ENCODE measurements at places on chromosomes 12 and 14. TPM values are rescaled to one million over a fixed set of nuclear protein-coding genes. Genes with fewer than 3 reads are reported as not detected.

CLMN gene
- total RNA-seq, result 17.6 TPM

FAM181A gene
- not detected for total RNA-seq

DNA sequence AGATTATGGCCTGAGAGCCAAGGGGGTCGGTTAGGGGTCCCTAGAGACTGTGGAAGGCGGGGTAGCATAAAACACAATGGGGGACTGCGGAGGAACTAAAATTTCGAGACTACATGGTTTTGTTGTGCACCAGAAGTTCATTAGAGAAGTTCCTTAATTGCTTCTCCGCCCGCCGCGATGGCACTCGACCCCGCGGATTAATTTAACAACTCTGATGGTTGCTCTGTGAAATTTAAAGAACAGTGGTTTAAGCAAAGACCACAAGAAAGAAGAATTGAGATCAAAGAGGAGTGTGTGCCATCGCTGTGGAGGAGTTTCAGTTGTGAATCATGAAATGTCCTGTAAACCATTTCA, 1.4 kb upstream of the CCDC88C start:
- no peak for DNase-seq

SMCO2 gene
- not detected for total RNA-seq

DNA sequence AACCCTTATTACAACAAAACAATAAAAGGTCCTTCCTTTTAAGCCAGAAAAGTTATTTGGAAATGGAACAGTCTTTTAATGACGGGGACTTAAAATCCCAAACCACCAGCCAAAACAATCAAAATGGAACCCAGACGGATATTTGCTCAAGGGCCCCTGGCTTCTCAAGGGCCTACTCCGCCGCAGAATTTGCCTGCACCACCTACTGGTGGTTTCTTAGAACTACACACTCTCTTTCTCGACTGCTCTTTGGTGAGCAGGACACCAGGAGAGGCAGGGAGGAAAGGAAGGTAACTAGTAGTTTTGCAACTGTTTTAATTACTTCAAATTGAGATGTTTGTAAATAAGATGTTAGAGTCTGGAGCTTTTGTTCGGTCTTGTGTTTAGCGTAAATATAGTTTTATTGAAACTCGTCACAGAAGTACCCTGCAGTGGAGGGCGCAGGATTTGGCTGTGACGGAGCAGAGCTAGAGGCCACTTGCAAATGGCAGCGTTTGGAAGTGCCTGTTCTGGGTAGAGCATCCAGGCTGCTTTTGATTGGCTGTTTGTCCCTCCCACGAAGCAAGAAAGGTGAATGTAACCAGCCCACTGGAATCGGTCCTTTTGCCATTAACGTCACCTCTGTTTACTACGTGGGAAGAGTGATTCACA, 238.5 kb downstream of the CACNA1C start:
- no peak for DNase-seq

ADAMTS20 gene
- 7.0 TPM for total RNA-seq

DNA sequence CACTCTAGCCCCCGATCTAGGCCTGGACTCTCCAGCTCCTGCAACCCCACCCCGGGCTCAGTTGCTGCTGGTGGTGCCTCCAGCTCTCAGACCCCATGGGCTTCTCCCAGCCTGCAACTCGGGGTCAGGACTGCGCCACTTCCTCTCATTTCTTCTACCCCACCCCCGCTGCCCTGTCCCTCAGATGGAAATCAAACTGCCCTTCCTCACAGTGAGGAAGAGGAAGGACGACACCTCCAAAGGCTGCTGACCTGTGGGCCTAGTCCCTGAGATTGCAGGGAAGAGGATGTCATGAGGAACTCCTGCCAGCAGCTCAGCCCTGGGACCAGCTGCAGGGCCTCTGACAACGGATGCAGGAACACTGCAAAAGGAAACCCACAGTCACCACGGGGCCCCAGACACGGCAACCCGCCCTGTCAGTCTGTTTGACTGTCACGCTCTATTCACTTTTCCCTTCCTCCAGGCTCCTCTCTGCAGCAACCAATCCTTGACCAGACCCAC, 29.3 kb upstream of the PNMA1 start:
- DNase-seq, result no peak

DNA sequence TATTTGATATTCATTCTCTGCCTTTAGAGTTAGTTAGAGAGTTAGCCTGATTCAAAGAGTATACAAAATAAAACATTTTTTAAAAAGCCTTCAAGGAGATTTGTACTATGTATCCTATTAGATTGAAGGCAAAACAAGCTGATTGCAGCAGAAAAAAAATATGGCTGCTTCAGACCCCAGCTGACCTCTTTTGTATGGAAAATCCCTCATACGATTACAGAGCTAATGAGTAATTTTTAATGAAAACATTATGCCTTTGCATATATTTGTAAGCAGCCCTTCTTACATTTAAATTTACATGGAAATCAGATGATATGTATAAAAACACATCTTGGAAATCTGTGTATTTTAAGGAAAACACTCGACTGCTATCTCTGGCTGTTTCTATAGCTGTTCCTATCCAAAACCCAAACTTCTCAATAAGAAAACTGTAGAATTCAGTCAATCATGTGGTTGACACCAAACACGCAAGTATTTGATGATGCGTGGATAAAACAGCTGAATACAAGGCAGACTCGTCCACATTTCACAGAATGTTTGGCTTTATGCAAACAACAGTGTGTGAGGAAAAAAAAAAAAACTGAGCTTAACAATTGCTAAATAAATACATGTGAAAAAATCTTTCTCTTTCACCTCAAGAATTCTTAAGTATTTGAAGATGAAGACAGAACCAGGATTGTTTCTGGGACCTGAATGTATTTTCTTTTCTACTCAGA, 275.3 kb downstream of the EGLN3 start:
- no peak for DNase-seq

DNA sequence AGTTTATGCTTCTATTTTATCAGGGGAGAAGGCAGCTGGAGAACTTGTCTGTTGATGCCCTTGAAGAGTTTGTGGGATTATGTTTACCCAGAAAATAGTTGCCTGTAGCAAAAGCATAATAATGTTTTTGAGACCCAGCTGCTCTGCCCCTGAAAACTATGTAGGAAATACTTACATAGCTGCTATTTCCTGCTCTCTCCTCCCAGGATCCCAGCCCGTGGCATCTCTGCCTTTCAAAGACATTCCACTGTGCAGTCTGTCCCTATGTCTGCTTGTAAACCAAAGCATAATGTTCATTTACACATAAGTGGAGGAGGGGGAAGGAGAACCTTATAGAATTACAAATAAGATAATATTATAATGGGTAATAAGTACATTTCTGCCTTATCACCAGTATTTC, 198.7 kb downstream of the SYT1 start:
- DNase-seq, result no peak

GRCh38 chr12:76288218-76288617, 60.0 kb downstream of the BBS10 start:
- no peak for DNase-seq

- DNase-seq, result no peak
Measured at GRCh38 chr14:104927432-104927816, 2.7 kb downstream of the PLD4 start.

DNA sequence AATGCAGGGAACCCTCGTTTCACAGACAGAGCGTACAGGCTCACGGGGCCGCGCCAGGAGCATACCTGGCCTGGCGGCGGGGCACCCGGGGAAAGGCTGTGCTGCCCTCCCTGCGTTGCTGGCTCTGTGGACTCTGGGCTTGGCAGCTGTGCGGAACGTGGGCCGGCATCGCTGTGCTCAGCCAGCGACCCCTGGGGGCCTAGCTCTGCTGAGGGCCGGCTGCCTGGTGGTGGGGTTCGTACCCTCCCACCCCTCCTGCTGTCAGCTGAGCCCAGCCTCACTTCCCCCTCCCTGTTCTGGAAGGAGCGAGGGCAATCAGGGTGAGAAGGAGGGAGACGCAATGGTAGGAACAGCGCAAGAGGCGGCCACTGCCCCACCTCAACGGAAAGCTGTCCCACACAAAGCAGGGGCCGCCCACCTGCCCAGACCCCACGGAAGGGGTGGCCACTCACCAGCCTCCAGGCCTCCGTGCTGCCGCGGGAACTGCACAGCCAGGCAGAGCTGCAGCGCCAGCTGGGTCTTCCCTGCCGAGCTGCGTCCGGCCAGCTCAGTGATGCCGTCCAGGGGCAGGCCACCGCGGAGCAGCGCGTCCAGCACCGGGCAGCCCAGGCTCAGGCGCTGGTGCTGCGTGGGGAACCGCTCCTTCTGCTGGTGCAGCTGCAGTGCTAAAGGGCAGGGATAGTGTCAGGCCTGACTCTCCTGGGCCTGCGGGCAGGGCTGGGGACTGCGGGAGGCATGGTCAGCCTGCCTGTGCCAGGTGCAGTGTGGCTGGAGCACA, 8.5 kb downstream of the XRCC3 start:
- DNase-seq, result no peak

DNA sequence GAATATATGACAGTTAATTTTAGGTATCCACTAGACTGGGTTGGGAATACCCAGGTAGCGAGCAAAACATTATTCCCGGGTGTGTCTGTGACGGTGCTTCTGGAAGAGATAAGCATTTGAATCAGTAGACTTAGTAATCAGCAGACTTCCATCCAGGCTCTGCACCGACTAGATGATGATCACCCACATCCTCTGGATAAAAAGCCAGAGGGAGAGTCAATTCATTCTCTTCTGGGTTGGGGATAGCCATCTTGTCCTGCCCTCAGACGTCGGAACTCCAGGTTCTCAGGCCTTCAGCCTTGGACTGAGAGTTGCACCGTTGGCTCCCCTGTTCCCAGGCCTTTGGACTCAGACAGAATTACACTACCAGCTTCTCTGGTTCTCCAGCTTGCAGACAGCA, 168.0 kb downstream of the PHLDA1 start:
- no peak for DNase-seq

- no peak for DNase-seq
Measured at GRCh38 chr14:93305725-93306418, 27.0 kb downstream of the BTBD7 start.

GRCh38 chr14:79911744-79912143, 299.6 kb downstream of the DIO2 start:
- DNase-seq, result no peak

ASB2 gene
- 16.6 TPM for total RNA-seq

PPFIA2 gene
- total RNA-seq, result 31.1 TPM

- DNase-seq, result no peak
Measured at GRCh38 chr14:39773387-39774126, 341.3 kb upstream of the FBXO33 start.

GRCh38 chr12:57736741-57737466, 1.6 kb downstream of the AGAP2 start:
- no peak for DNase-seq

- DNase-seq, result no peak
Measured at GRCh38 chr12:4265280-4265679, 8.3 kb upstream of the CCND2 start.

KRT75 gene
- not detected for total RNA-seq

- DNase-seq, result no peak
Measured at GRCh38 chr14:90608281-90608680, 207.9 kb downstream of the TTC7B start.

DNA sequence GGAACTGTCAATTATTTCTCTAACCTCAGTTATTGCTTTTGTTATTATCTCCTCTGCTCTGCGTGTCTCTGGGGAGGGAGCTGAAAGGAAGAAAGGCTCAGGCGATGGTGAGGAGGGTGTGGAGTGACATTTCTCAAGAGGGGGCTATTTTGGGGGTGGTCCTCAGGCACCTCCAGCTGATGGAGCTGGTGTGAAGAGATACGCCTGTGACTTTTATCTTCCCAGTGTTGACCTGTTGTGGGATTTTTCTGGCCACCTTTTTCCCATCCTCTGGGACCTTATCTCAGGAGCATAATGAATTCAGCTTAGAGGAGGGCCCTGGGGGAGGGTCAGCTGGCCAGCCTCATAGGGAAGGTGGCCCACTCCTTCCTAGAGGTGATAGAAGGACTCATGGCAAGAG, 26.4 kb downstream of the KCNA5 start:
- DNase-seq, result no peak

DNA sequence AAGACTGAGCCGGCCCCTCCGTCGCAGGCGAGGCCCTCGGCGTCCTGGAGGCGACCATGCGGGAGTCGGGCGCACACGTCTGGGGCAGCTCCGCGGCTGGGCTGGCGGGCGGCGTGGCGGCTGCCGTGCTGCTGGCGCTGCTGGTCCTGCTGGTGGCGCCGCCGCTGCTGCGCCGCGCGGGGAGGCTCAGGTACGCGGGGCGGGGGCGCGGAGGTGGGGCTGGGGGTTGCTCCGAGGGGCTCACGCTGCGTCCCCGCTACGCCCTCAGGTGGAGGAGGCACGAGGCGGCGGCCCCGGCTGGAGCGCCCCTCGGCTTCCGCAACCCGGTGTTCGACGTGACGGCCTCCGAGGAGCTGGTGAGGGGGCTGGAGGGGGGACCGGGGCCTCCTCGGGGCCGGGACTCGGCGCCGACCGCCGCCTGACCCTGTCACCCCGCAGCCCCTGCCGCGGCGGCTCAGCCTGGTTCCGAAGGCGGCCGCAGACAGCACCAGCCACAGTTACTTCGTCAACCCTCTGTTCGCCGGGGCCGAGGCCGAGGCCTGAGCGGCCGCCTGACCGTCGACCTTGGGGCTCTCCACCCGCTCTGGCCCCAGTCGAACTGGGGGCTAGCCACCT, 7.8 kb downstream of the AMN start:
- DNase-seq, result peak; percentile 63

DNA sequence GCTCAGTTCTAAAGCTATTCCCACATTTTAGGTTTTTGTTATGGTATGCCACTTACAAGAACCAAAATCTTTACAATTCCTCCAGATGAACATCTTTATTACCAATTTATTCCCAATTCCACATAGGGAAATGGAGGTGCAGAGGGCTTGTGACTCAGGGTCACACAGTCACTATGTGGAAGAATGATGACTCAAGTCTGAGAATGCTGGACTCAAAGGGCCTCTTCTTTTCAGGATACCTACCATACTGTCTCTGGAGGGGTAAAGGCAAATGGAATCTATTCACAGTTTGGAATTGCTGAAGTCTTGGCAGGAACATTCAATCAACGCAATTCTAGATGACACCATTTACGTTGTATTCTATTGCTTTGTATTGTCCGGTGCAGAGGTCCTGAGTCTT, 48.2 kb upstream of the MANSC4 start:
- DNase-seq, result no peak

DNA sequence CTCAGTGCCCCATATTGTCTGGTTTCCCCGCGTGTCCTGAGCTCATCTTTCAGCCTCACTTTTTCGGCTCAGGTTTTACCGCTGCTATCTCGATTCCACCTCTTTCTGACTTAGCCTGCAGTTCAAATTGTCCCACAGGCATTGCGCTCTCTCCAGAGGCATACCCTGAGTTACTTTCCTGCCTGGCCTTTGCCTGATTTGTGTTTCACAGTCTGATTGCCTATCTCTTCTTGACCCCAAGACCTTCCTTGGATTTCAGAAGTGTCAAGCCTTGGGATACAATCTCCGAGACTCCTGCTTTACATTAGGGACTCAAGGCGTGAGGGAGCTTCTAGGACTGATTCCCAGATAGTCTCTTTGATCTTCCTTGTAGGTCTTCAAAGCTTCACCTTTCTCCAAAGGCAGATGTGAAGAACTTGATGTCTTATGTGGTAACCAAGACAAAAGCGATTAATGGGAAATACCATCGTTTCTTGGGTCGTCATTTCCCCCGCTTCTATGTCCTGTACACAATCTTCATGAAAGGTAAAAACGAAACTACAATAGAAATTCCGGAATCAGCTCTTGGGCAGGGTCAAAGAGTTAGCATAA, 629 bp downstream of the LETMD1 start:
- DNase-seq, result no peak

- no peak for DNase-seq
Measured at GRCh38 chr14:71675900-71676287, 256.3 kb upstream of the RGS6 start.

- no peak for DNase-seq
Measured at GRCh38 chr12:117141097-117141898, 42.1 kb upstream of the TESC start.

Measured in glutamatergic neuron (in vitro differentiated cells).